ENCODE measurements at places on chromosomes 5 and 9. TPM values are rescaled to one million over a fixed set of nuclear protein-coding genes. Genes with fewer than 3 reads are reported as not detected.

DNA sequence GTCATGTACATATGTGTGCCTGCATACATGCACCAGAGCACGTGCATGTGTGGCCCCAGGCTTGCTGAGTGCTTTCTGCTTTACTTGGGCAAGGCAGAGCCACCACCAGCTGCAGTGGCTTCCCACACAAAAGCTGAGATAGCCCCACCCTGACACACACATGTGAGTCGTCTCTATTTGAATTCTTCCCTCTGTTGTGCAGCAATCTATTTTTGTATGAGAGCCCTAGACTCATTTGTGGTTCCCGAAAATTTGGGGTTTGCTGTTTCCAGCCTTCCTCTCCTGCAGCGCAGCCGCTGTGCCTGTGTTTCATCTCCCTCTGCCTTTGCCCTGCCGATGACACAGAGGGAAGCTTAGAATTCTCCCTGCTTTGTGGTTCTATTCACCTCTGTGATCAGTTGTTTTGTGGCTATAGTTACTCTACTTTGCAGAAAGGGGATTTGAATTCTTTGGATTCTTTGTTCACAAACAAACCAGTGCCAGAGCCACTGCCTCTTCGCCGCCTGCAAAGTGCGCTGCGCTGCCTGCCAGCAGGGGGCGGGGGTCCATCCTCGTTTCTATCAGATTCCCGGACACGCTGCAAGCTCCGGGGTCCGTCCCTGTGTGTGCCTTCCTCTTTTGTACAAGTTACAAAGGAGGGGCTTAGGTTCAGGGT lies 95.8 kb upstream of the DAP start:
- no peaks in the 10 kb centered on the region for H3K36me3 ChIP-seq
- H3K27me3 ChIP-seq: no peaks in the 10 kb centered on the region
- H3K4me1 ChIP-seq: no peaks in the 10 kb centered on the region
- no peak overlapping the region for H3K27ac ChIP-seq

GRCh38 chr9:68685770-68686169 lies 19.3 kb upstream of the PIP5K1B start:
- no peak overlapping the region for H3K27ac ChIP-seq
- H3K4me1 ChIP-seq: no peaks in the 10 kb centered on the region
- H3K36me3 ChIP-seq: no peaks in the 10 kb centered on the region
- peaks cover 6% of the 10 kb centered on the region for H3K27me3 ChIP-seq
- no peak overlapping the region for H3K4me3 ChIP-seq

- H3K36me3 ChIP-seq: no peaks in the 10 kb centered on the region
- H3K27ac ChIP-seq: no peak overlapping the region
- no peak overlapping the region for H3K4me3 ChIP-seq
- no peaks in the 10 kb centered on the region for H3K4me1 ChIP-seq
- no peaks in the 10 kb centered on the region for H3K27me3 ChIP-seq
- no peak for DNase-seq
These were observed 106.1 kb downstream of the IRX1 start for GRCh38 chr5:3701694-3702093.

DNA sequence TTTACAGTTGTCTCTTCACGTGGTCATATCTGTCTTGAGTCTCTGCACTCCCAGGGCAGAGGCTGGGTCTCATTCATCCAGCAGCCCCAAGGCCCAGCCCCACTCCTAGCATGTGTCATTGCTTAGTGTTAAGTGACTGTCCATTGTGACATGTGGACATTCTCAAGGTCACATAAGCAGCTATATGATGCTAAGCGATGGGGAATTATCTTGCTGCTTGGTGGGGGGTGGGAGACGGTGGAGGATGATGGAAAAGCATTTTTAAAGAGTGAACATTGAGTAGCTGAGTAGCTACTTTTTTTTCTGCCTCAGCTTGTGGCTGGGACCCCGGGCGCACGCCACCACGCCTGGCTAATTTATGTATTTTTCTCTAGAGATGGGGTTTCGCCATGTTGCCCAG lies at the start of gene C9orf153:
Gene C9orf153 (minus strand): TSS at position 101 of the 400 bp plus-strand sequence. CDS start 30,054 bp downstream, outside the sequence.
- H3K27ac ChIP-seq: no peak within 1 kb of the TSS
- no peaks in the 10 kb centered on the region for H3K4me1 ChIP-seq
- no peaks in the 10 kb centered on the region for H3K27me3 ChIP-seq

GRCh38 chr9:71664566-71664965 lies 103.7 kb downstream of the CEMIP2 start:
- no peaks in the 10 kb centered on the region for H3K27me3 ChIP-seq
- no peak overlapping the region for H3K27ac ChIP-seq
- DNase-seq: no peak
- peaks cover 9% of the 10 kb centered on the region for H3K4me1 ChIP-seq
- no peak overlapping the region for H3K4me3 ChIP-seq
- no peaks in the 10 kb centered on the region for H3K36me3 ChIP-seq

- H3K4me1 ChIP-seq: no peaks in the 10 kb centered on the region
- H3K27me3 ChIP-seq: no peaks in the 10 kb centered on the region
- no peaks in the 10 kb centered on the region for H3K36me3 ChIP-seq
- no peak for DNase-seq
- H3K27ac ChIP-seq: no peak overlapping the region
- H3K4me3 ChIP-seq: no peak overlapping the region
These were observed 42.7 kb downstream of the SUSD1 start for GRCh38 chr9:112132356-112132755.

GRCh38 chr9:20112205-20112783 lies 323.5 kb upstream of the SLC24A2 start:
- H3K36me3 ChIP-seq: no peaks in the 10 kb centered on the region
- no peak overlapping the region for H3K4me3 ChIP-seq
- DNase-seq: no peak
- H3K27me3 ChIP-seq: no peaks in the 10 kb centered on the region
- no peaks in the 10 kb centered on the region for H3K4me1 ChIP-seq

GRCh38 chr9:89996116-89996515 lies 391.3 kb downstream of the GADD45G start:
- H3K4me3 ChIP-seq: no peak overlapping the region
- no peaks in the 10 kb centered on the region for H3K27me3 ChIP-seq
- no peaks in the 10 kb centered on the region for H3K4me1 ChIP-seq

DNA sequence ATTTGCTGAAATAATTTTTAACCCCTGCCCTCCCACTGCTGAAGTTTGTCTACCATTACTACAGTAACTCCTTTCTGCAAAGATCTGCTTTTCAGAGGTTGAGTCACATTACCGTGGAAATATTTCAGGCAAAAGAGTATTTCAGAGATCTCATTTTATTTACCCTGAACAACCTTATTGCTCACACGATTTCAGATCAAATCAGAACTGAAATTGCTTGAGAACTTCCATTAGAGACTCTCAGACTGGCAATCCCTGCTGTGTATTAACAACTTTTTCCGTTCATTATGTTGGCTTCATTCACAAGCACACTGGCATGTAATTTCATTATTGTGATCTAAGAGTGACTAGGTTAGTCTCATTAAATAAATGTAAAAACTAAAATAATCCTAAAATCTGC lies 16.1 kb downstream of the NR6A1 start:
- H3K36me3 ChIP-seq: no peaks in the 10 kb centered on the region
- H3K27ac ChIP-seq: no peak overlapping the region
- H3K27me3 ChIP-seq: no peaks in the 10 kb centered on the region
- H3K4me3 ChIP-seq: no peak overlapping the region
- no peak for DNase-seq

- H3K4me1 ChIP-seq: no peaks in the 10 kb centered on the region
- DNase-seq: no peak
- no peaks in the 10 kb centered on the region for H3K36me3 ChIP-seq
These were observed 27.2 kb downstream of the PSD2 start for GRCh38 chr5:139822553-139823425.

DNA sequence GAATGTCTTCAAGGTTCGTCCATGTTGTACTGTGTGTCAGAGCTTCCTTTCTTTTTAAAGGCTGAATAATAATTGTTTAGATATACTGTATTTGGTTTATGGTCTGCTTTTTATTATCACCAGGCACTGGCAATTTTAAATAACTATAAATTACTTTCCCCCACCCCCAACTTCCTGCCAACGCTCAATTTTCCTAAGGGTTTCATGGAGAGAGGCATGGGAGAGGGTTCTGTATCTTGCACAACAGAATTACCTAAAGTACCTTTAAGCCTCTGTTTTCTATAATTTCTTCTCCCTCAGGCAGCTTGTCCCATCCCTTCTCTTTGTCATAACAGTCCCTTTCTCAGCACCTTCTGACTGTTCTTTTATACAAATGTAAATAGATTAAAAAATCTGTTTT lies 10.4 kb downstream of the PSAT1 start:
- no peaks in the 10 kb centered on the region for H3K27me3 ChIP-seq
- no peak overlapping the region for H3K27ac ChIP-seq
- H3K36me3 ChIP-seq: no peaks in the 10 kb centered on the region
- no peak overlapping the region for H3K4me3 ChIP-seq

DNA sequence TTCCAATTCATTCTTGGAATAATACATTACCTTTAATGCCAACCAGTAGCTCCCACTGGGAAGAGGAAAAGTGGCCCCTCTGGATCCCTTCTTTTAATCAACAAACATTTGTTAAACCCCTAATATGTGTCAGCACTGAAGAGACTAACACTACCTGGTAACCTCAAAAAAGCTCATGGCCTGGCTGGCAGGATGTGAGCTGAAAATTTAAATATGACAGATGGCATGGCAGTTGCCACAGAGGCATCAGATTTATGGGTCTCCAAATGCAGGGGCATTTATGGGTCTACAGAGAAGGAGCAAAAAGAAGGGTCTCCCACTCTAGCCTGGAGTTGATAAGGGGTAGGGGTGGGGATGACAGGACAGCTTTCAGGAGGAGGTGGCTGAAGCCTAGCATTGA lies 12.5 kb downstream of the DNAH5 start:
- H3K27me3 ChIP-seq: no peaks in the 10 kb centered on the region
- no peaks in the 10 kb centered on the region for H3K36me3 ChIP-seq
- no peaks in the 10 kb centered on the region for H3K4me1 ChIP-seq

GRCh38 chr5:174571662-174572397 lies 152.6 kb upstream of the MSX2 start:
- peak; percentile 21 for DNase-seq
- H3K36me3 ChIP-seq: no peaks in the 10 kb centered on the region
- H3K27me3 ChIP-seq: no peaks in the 10 kb centered on the region
- H3K27ac ChIP-seq: no peak overlapping the region
- H3K4me1 ChIP-seq: no peaks in the 10 kb centered on the region
- no peak overlapping the region for H3K4me3 ChIP-seq

- H3K27me3 ChIP-seq: no peaks in the 10 kb centered on the region
- no peaks in the 10 kb centered on the region for H3K36me3 ChIP-seq
- no peak overlapping the region for H3K27ac ChIP-seq
- no peaks in the 10 kb centered on the region for H3K4me1 ChIP-seq
These were observed 128.9 kb upstream of the SPEF2 start for GRCh38 chr5:35488791-35489190.

DOCK8 gene
- 17.9 TPM for total RNA-seq

PCDHB12 gene
- 11.8 TPM for total RNA-seq

PRUNE2 gene
- total RNA-seq: 23.2 TPM

All from tibial nerve (tissue), 4 donors.